ENCODE measurements at places on chromosomes 11 and 22.
A peak's percentile ranks its signal among the peaks of the same experiment; 100 is the strongest.

- DNase-seq, result no peak
Observed at GRCh38 chr11:72833811-72834493, 19.7 kb downstream of the ATG16L2 start.

- DNase-seq, result no peak
Observed at GRCh38 chr11:1639102-1639620, 9.6 kb downstream of the KRTAP5-5 start.

- DNase-seq, result no peak
Observed at GRCh38 chr11:124113890-124114289, 1.4 kb upstream of the VWA5A start.

GRCh38 chr11:17252704-17253103, 23.8 kb upstream of the NUCB2 start:
- DNase-seq, result no peak

DNA sequence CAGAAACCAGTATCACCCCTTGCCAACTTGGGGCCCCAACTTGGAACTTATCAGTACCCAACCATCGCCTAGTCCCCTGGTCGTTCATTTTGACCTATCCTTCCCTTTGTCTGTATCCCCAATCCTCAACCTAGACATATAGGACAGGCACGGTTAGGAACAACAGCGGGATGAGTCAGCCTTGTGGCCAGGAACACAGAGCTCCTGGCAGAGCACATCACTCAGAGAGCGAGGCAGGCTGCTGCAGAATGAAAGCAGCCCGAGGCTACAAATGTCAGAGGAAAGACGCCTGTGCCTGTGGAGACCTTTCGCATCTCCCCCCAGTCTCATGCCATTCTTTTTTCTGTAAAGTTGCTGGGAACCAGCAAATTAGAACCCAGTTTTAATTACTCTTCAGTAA, 14.6 kb downstream of the DKK3 start:
- no peak for DNase-seq

GRCh38 chr11:105929084-105929955, 92.7 kb downstream of the MSANTD4 start:
- no peak for DNase-seq

- peak; percentile 69 for DNase-seq
Observed at GRCh38 chr11:35305670-35306382, 113.5 kb downstream of the SLC1A2 start.

GRCh38 chr11:131816051-131816450, 445.6 kb downstream of the NTM start:
- DNase-seq, result no peak

DNA sequence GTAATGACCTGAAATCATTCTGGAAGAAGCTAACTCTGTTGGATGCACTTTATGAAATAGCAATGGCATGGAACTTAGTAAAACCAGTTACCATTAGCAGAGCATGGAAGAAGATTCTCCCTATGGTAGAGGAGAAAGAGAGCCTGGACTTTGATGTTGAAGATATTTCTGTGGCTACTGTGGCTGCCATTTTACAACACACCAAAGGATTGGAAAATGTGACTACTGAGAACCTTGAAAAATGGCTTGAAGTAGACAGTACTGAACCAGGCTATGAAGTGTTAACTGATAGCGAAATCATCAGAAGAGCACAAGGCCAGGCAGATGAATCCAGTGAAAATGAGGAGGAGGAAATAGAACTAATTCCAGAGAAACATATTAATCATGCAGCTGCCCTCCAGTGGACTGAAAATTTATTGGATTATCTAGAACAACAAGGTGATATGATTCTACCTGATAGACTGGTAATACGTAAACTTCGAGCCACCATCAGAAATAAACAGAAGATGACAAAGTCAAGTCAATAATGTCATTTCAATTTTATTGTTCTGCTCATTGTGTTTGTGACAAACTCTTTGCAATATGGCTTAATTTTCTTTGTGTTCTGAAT, 2.0 kb downstream of the JRKL start:
- DNase-seq, result no peak

GRCh38 chr22:50531962-50532674, 2.3 kb upstream of the TYMP start:
- no peak for DNase-seq

DNA sequence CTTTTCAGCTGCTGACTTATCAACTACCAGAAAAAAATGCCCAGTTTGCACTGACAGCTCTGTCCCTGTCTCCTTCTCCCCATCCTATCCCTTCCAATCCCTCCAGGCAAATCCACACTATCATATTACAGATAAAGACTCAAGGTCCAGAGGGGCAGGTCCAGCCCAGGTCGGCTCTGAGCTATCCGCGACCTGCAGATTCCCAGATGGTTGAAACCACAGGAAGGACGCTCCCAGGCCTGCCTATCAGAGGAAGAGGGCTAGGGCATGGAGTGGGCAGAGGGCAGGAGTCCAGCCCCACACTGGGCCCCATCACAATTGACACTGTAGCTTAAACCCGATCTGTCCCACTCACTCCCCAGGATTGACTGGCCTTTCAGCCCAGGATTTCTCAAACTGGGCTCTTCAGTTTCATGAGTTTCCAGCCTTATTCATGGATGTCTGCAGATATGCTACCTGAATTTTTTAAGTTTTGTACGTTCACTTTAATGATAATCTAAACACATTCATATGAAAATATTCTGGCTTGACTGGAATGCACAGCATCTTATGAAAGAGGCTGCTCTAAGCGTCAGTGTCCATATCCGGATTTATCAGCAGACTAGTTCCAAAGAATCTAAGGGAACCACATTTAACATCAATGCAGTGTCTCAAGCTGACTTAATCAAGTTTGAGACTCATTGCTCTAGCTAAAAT, 16.4 kb upstream of the FCHSD2 start:
- DNase-seq, result no peak

GRCh38 chr11:113764527-113765219, 8.8 kb downstream of the ZW10 start:
- no peak for DNase-seq

DNA sequence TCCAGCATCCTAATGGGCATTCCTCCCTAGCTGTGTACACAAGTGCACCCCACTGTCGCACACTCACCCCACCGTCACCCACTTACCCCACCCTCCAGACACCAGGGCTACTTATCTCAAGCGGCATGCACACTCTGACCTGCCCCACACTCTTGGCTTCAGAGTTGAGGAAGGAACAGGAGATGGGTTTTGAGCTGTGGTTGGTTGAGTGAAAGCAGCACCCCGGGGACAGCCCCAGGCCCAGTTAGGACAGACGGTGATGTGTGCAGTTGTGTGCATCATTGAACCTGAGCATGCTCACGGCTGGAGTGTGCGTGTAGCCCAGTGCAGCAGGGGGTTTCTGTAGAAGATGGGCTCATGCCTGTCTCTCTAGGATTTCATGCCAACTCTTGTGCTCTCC, 32.5 kb downstream of the AHNAK start:
- no peak for DNase-seq

GRCh38 chr11:8110396-8110795, 29.4 kb downstream of the TUB start:
- DNase-seq, result no peak

GRCh38 chr11:91265946-91266345, 958.7 kb upstream of the FAT3 start:
- DNase-seq, result no peak

DNA sequence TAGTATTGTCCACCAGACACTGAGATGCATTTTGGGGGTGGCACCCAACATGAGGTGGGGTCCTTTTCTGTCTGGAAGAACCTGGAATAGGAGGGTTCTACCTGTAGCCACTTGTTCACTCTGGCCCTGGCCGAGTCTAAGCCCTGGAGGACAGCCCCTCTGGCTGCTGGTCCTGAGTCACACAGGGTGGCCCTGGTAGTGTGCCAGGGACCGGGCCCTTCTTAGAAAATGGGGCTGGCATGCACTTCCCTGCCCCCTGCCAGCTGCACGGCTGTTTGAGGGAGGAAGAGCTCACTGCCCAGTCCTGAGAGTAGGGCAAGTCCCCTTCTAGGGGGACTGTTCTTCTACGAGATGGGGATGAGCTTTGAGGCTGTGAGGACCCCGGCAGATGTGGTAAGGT, 2.2 kb downstream of the PLCB3 start:
- no peak for DNase-seq

DNA sequence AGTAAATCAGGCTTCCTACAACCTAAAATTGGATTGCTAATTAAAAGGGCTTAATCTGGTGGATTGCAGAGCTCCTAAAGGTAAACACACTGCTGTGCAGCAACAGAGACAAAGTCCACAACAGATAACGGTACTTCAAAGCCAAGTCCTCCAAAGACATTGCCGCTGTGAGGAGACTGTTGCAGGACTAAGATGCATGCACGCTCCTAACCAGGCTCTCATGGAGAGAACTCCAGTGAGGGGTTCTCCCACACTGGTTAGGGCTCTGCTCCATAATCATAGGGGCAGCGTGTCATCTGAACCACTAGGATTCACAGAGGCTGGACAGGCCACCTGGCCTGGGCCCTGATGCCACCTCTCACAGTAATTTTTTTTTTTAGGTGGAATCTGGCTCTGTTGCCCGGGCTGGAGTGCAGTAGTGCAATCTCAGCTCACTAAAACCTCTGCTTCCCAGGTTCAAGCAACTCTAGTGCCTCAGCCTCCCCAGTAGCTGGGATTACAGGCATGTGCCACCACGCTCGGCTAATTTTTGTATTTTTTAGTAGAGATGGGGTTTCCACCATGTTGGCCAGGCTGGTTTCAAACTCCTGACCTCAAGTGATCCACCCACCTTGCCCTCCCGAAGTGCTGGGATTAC, 56.9 kb upstream of the ARFGAP3 start:
- no peak for DNase-seq

GRCh38 chr11:33687733-33688479, 12.7 kb downstream of the C11orf91 start:
- DNase-seq, result peak; percentile 68

- DNase-seq, result no peak
Observed at GRCh38 chr11:124892750-124893454, 4.8 kb downstream of the ROBO4 start.

- DNase-seq, result no peak
Observed at GRCh38 chr22:41885116-41885515, 29.8 kb downstream of the SHISA8 start.

- no peak for DNase-seq
Observed at GRCh38 chr11:10930224-10930971, 72.5 kb upstream of the ZBED5 start.

GRCh38 chr22:38313384-38313955, 3.8 kb downstream of the CSNK1E start:
- DNase-seq, result no peak

DNA sequence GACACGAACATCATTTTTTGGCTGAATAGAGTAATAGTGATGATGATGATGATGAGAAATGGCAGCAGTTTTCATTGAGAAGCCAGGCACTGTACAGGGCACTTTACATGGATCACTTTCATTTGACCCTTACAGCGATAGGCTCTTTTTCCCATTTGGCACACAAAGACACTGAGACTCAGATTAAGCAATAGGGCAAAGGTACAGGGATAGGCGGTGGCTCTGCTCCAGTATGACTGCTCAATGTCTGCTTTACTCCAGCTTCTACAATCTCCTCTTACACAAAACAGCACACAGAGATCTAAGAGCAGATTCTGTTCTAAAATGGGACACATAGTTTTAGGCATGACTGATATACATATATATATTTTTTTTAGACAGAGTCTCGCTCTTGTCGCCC, 40.6 kb downstream of the MPPED2 start:
- no peak for DNase-seq

DNA sequence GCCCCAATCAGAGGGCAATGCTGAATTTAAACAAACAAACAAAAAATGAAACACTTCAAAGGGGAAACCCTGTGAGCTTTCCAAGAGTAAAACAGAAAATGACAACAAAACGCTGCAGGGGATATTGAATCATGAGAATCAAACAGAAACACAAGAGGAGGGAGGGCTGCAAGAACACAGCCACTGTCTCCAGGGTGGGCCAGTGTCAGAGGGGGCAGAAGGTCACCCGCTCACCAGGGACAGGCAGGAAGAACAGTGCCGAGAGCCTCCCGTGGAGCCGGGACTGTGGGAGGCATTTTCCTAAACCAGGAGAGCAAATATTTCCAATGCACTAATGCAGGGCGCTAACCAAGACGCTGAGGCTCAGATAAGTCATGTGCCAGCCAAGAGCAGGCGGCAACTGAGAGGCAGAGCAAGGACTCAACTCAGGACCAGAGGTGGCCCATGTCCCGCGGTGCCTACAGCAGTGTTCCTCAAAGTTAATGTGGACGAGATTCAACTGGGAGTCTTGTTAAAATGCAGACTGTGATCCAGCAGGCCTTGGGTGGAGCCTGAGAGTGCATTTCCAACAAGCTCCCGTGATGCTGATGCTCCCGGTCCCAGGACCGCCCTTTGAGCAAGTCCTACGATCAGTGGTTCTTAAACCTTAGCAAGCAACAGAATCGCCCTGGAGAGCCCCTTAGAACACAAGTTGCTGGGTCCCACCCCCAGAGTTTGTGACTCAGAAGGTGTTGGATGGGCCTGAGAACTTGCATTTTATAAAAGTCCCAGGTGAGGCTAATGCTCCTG, 197.2 kb downstream of the TENM4 start:
- DNase-seq, result no peak

- no peak for DNase-seq
Observed at GRCh38 chr11:36345535-36346141, 49.5 kb downstream of the PRR5L start.
